ENCODE measurements at places on chromosomes 7 and 10. TPM values are rescaled to one million over a fixed set of nuclear protein-coding genes. Genes with fewer than 3 reads are reported as not detected.

SYT15 gene
- 1.9 TPM for total RNA-seq

HPS1 gene
- total RNA-seq = 31.9 TPM

ALOX5 gene
- 3.2 TPM for total RNA-seq

LRRC61 gene
- total RNA-seq = 4.3 TPM

ABCC2 gene
- 0.22 TPM for total RNA-seq

Data from left ventricle myocardium inferior (tissue), 1 donor.